Activated effector memory CD4-positive, alpha-beta T cell treated with Interleukin-2 at 50 U/mL for 16 hours (primary cell): ENCODE measurements at places on chromosomes 11 and 22.

DNA sequence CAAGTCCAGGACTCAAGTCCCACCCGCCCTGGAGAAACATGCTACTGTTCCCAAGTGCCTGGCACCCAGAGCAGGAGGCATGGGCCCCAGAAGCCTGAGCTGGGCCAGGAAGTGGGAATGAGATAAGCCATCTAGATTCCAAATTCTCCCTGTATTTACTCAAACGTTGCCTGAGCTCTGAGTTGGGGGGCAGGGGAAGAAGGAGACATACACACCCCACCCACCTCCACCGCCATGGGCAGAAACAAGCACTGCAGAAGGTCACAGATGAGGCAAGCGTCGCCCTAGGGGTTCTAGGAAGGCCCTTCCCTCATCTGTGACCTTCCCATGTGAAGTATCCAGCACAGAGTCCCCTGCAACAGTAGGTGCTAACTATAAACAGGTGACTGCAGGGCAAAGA, 54.0 kb downstream of the PLEKHA7 start:
- no peak for DNase-seq

GRCh38 chr11:134599299-134599771, 187.3 kb upstream of the B3GAT1 start:
- DNase-seq, result no peak

- DNase-seq, result no peak
Measured at GRCh38 chr11:122750049-122750448, 88.3 kb upstream of the CRTAM start.

DNA sequence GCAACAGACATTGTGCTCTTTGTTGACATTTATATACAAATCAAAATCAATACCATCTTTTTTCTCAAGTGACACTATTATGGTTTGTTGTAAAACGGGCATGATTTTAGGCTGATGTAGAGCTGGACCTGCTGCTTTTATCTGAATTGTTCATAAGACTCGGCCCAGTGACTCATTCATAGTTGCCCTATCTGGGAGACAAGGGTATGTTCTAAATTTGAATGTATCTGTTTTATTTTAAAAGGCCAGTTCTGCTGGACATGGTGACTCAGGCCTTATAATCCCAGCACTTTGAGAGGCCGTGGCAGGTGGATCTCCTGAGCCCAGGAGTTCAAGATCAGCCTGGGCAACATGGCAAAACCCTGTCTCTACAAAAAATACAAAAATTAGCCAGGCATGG, 39.3 kb downstream of the CEP295 start:
- no peak for DNase-seq

DNA sequence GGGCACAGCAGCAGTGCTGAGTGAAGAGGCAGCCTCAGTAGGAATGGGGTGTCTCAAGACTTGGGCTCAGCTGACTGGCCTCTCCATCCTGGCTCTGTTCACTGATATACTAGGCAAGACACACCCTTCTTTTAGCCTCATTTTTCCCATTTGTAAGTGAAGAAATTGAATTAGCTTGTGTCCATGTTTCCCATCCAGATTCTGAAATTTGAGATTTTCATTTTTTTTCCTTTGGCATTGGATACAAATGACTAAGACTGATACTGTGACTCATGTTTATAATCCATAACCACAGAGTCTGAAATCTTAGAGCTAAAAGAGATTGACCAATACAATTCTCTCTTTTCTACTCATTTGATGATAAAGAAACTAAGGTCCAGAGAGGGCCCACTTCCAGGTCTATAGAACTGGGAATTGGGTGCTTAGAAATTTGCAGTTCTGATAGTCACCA, 110.9 kb downstream of the KCNC1 start:
- DNase-seq, result no peak

DNA sequence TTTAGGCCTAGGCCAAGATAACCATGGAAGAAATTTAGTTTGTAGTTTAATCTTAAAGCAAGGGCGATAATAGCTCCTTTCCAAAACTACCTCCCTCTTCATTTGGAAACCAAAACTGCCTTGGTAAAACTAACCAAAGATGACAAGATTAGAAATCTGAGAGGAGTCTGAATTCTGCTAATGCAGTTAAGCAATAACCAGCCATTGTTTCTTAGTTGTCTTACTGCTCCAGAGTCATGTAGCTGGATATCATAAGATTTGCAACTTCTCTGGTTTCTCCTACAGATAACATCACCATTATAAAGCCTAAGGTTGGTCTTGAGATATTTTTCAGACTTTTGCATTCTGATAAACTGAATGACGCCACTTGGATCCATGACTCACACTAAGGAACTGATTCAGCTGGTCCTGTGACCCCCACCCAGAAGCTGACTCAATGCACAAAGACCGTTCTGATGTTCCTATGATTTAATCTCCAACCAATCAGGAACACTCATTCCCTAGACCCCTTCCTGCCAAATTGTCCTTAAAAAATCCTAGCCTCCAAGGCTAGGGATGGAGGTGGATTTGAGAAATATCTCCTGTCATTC, 200.8 kb downstream of the LUZP2 start:
- DNase-seq, result no peak

GRCh38 chr11:114159320-114159719, 99.8 kb downstream of the ZBTB16 start:
- no peak for DNase-seq

- no peak for DNase-seq
Measured at GRCh38 chr11:58844361-58845005, at the start of gene GLYATL2. GLYATL2 (minus strand) TSS chr11:58844704; CDS start chr11:58839612, 5,092 bp downstream.

- no peak for DNase-seq
Measured at GRCh38 chr22:44369293-44369661, 56.5 kb upstream of the SHISAL1 start.

DNA sequence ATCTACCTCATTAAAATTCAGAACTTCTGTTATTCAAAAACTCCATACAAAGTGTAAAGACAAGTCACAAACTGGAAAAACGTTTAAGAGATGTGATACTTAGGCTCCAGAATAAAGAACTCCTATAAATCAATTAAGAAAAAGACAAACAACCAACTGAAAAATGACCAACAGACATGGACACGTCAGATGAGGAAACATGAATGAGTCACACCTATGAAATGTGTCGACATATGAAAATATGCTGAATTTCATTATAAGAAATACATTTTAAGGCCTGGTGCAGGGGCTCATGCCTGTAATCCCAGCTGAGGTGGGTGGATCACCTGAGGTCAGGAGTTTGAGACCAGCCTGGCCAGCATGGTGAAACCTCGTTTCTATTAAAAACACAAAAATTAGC, 78.7 kb downstream of the ENTHD1 start:
- no peak for DNase-seq

DNA sequence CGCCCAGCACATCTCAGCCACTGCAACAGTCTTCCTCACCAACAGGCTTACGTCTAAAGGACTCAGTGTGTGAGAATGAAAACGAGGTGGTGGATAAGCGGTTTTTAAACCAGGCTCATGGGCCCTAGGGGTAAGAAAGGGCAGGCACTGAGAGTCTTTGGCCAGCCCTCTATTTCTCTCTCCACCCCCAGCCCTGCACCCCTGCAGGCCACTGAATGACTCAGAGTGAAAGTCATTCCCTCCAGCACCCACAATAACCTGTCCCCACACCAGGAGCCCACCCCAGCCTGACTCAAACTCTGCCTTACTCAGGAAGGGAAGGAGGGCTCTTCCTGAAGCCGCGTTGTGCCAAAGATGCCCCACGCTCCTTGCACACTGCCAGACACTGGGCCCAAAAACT, 72.0 kb downstream of the LARGE1 start:
- no peak for DNase-seq

DNA sequence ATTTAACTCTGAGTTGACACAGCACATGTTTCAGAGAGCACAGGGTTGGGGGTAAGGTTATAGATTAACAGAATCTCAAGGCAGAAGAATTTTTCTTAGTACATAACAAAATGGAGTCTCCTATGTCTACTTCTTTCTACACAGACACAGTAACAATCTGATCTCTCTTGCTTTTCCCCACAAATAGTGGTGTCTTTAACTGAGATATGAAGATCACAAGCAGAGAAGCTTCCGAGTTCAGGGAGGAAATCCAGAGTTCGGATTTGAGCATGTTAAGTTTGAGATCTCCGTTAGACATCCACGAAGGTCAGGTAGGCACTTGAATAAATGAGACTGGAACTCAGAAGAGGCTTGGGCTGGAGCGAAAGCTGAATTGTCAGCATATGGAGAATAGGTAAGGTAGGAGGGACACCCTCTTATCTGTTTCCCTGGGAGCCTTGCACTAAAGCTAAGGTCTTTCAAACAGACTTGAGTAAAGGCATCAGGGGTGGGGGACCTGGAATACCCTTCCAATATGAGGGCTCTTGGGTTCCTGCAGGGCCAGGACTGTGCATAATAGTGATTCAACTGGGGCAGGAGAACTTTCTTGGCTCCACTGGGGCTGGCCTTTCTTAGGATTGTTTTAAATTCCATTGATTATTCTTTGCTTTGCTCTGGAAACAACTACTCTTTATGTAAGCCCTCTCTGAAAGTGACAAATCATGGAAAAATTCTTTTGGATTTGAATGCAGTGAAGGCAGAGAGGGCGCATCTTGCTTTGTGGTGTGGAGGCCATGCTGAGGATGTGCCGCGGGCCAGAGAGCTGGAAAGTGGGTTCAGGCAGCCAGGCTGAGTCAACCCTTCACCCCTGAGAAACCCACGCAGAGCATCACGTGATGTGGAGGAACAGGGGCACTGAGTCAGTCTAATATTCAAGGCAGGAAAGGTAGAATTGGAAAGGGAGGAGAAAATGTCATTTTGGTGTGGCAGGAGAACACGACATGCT, 62.7 kb upstream of the AMPD3 start:
- no peak for DNase-seq

DNA sequence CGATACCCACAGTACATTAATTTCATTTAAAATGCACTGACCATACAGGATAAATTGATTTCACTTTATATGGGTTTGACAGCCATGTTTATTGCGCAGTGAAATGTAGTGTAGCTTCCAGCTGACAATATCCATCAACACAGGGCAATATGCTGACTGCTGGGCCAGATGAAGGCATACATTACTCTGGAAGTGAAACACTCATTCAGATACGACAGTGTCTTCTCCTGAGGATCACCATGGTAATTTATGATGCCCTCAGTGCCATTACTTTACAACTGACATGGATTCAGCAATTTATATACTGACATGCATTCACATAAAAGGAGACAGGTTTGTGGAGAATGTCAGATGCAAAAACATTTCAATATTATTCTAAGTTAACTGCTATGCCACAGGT, 365.1 kb downstream of the SOX6 start:
- no peak for DNase-seq

GRCh38 chr22:22099833-22100812, 117.5 kb upstream of the TOP3B start:
- no peak for DNase-seq

GRCh38 chr11:2805388-2806056, 80.1 kb downstream of the CDKN1C start:
- no peak for DNase-seq

DNA sequence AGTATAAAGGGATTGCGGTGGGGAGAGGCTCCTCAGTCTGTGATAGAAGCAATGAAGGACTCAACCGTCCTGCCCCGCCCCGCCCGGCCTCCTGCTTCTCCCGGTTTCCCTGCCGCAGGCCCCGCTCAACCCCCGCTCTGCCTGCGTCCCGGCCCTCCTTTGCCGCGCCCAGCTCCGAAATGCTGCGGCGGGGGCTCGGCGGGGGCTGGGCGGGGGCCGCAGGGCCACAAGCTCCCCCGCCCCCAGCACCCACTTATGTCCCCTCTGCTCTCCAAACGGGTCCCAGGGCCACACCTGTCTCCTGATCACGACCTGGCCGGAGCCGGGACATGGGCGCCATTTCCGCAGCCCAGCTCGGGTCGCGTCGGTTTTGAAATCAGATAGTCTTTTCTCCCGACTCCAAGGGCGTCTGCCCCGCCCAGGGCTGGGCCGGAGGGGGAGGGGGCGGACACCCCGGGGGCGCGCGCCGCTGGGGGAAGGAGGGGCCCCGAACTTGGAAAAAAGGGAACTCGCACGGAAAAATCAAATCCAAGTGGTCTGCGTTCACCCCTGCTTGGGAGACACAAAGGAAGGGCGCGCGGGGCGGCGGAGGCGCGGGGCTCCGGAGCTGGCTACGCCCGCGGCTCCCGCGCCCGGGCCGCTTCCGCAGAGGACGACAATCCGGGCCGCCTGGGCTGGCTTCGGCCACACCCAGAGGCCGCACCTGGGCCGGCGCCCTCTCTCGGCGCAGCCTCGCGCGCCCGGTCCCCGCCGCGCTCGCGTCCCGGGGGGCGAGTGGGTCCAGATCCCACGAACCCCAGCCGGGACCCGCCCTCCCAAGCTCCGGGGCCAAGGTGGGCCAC, 70.6 kb upstream of the EP300 start:
- peak; percentile 50 for DNase-seq

- DNase-seq, result no peak
Measured at GRCh38 chr22:25027043-25027906, 74.8 kb downstream of the KIAA1671 start.

- no peak for DNase-seq
Measured at GRCh38 chr22:24765166-24765565, 9.4 kb downstream of the PIWIL3 start.

- DNase-seq, result no peak
Measured at GRCh38 chr11:77497368-77497767, 23.5 kb upstream of the PAK1 start.

DNA sequence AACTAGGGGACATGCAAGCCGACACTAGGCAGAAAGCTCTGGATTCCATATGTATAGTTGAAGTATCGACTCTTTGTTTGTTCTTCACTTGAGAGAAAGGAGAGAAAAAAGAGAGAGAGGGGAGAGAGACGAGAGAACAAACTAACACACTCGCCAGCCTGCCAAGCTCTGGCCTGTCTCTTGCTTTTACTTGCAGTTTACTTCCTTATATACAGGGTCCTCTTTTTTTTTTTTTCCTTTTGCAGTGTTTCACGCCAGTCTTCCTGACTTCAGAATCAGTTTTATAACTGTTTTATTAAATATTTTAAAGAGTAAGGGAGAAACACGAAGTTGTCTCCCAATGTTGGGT, 19.9 kb downstream of the TEAD1 start:
- DNase-seq, result no peak

- DNase-seq, result no peak
Measured at GRCh38 chr11:36451045-36451444, 59.0 kb downstream of the TRAF6 start.

DNA sequence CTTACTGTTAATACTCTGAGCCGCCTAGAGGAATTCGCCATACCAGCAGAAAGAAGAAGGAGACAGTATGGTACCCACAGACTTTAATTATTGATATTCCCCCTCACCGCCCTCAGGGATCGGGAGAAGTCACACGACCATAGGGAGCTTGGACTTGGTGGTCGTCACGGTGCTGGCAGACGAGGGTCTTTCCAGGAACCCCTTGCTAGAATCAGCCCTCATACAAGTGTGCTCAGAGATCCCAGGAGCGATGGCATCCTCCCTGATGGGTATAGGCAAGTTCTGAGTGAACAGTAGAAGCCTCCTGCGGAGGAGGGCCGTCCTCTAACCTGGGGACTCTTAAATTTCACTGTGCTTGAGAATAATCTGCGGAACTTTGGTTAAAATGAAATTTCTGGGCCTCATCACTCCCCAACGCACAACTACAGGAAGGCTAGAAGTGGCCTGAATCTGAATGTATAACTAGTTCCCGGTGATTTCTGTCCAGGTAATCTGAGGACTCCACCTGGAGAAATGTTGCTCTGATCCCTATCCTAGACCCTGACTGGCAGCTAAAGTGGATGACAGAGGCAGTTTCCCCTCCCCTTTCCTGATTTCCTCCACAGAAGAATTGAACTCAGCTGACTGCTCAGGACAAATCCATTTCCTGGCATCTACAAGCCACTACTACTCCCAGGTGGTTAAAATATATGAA, 4.5 kb downstream of the VSIG2 start:
- DNase-seq, result no peak
